PC-9 (cell line): ENCODE measurements at places on chromosomes 6 and 20.
A peak's percentile ranks its signal among the peaks of the same experiment; 100 is the strongest.

DNA sequence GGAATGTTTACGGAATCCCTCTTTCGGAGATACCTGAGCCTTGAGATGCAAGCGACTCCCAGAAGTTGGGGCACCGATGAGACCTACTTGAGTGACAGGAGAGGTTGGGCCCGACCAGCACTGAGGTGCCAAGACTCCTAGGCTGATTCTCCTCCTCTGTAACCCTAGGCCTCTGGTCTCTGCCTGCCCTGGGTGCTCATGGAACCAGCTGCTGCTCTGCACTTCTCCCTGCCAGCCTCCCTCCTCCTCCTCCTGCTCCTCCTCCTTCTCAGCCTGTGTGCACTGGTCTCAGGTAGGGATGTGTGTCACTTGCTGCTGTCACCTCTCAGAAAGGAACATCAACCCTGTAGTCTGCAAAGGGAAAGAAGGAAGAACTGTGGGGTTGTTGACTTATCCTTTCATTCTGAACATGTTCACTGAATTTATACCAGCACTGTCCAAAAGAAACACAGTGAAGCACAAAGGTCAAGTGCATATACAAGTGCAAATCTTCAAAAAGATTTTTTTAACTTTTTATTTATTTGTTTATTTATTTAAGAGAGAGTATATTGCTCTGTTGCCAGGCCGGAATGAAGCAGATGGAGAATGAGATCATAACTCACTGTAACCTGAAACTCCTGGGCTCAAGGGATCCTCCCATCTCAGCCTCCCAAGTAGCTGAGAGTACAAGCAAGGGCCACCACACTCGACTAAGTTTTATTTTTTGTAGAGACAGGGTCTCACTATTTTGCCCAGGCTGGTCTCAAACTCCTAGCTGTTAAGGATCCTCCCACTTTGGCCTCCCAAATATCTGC is 913 bp downstream of the BTN2A2 start:
- DNase-seq: peak; percentile 55

DNA sequence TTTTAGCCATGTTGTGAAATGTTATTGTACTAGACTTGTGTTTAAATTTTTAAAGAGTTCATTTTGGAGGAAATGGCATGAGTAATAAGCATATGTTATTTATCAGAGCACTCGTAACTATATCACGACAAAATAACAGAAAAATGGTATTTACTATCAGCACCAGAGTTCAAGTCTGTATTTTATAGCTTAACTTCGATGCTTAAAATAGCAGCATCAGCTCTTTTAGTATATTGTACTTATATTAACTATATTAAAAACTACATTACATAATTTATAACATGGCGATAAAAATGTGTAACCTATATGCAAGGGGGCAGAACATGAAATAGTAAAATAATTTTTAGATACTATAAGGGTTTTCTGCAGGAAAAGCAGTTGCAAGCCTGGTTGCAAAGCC is 52.9 kb downstream of the ABRACL start:
- no peak for DNase-seq

GRCh38 chr6:57283106-57283505 is 34.3 kb upstream of the PRIM2 start:
- DNase-seq: no peak

DNA sequence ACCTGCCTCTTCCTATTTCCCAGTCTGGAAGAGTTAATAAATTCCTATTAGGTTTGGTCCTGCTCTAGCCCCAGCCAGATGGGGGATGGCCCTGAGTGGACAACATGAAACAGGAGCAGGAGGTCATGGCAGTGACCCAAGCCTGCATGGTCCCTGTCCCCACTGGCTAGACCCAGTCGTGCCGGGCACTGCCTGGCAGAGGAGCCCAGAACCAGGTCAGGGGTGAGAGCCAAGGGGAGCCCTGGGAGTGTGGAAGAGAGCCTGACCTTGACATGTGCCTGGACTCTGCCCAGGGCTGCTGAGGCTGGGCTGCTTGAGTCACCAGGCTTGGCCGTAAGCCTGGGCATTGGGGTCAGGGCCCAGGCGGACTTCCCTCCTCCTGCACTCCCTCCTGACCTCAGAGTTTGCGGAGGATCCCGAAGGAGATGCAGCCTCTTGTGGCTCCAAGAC is 3.6 kb downstream of the AVP start:
- DNase-seq: peak; percentile 71

GRCh38 chr6:118933855-118934460 is 1.0 kb downstream of the MCM9 start:
- no peak for DNase-seq

- no peak for DNase-seq
Measured at GRCh38 chr6:169709293-169709692, 7.4 kb downstream of the C6orf120 start.

DNA sequence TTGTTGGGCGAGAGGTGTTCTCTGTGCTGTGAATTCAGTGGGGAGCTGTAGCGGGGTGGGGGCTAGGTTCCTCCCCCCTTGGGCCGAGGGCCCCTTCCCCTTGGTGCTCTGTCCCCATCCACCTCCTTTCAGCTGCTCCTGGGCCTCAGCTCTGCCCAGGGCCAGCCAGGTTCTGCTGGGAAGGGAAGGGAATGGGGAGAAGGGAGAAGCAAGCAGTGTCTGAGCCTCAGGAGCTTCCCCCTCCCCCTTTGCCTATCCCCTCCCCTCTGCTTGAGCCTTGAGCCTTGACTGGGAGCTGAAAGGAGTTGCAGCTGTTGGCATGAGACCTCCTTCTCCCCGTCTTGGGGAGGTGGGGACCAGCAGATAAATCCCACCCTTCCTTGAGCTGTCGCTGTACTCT is 576 bp upstream of the RRP36 start:
- no peak for DNase-seq

- DNase-seq: no peak
Measured at GRCh38 chr6:68473433-68474210, 161.5 kb upstream of the ADGRB3 start.

DNA sequence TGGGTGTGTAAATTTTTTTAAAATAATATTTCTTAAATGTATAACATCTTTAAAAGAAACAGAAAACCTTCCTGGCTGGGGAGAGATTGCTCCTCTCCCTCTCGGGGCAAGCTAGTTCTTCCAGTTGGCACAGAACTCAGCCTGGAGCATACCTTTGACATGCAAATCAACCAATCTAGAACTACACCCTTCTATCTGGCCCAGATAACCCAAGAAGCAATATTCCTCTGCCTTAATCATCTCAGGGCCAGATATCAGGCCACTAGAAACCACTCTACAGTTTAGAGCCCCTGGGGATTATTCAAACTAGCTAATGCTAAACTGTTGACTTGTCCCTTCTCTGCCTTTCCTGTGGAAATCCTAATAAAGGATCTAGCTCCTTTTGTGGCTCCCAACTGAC is 33.9 kb downstream of the CYP39A1 start:
- DNase-seq: no peak

GRCh38 chr6:37913210-37913609 is 93.7 kb downstream of the ZFAND3 start:
- DNase-seq: no peak

DNA sequence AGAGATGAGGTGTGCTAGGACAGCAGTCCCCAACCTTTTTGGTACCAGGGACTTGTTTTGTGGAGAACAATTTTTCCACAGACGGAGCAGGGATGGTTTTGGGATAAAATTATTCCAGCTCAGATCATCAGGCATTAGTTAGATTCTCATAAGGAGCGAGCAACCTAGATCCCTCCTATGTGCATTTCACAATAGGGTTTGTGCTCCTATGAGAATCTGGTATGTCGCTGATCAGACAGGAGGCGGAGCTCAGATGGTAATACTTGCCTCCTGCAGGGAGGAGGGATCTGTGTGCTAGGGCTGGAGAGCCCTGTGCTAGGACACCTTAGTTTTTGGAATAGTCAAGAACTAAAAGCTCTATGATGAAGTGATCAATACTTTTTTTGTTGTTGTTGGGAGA is 2.5 kb downstream of the SMIM13 start:
- peak; percentile 57 for DNase-seq

DNA sequence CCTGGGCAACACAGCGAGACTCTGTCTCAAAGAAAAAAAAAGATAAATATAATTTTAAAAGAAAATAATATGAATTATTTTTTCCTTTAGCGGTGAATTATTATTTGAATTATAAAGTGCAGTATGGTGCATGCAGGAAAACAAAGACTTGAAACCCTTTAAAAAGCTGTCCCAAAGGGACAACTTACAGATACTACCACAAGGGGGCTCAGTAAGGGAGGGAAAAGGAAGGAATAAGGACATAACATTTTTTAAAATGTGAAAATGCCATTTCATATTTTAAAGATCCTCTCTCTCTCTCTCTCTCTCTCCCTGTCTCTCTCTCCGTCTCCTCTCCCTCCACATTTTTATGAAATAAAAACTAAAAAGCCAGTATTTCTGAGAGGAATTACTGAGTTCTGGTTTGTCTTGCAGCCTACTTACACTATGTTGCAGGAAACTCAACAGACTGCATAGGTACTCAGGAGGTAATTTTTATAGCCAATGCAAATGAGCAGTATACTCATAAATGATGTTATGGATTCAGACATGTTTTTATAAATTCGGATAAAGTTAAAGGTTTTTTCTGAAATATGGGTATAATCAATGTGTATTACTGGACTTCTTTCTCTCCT is 455.0 kb upstream of the GJE1 start:
- DNase-seq: no peak

- DNase-seq: no peak
Measured at GRCh38 chr20:53412577-53413185, 181.0 kb downstream of the ZNF217 start.

DNA sequence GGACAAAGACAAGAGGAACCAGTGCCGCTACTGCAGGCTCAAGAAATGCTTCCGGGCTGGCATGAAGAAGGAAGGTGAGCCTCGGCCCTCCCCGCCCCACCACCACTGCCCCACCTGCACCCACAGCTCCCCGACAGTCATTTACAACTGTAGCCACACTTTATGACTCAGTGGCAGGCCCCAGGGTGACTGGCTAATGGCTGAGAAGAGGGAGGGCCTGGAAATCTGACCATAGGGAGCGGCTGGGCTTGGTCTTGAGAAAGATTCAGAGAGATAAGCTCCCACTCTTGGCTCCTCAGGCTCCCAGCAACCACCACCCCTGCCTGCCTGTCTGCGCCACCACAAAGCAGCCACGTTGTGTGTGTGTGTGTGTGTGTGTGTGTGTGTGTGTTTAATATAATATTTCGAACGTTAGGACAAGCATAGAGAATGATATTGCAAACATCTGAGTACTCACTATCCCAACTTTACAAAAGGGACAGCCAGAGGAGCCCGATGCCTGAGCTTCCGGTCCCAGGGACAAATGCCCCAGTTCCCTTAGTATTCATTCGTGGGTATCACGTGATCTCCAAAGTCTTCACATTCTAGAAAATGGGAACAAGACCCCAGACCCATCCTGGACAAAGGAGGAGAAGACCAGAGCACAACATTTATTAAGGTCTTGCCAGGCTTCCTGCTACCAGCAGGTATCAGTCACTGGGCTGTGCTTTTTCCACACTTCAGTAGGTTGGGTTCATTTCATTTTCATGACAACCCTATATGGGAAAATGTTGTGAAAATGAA is 52.1 kb downstream of the HNF4A start:
- peak; percentile 99 for DNase-seq

DNA sequence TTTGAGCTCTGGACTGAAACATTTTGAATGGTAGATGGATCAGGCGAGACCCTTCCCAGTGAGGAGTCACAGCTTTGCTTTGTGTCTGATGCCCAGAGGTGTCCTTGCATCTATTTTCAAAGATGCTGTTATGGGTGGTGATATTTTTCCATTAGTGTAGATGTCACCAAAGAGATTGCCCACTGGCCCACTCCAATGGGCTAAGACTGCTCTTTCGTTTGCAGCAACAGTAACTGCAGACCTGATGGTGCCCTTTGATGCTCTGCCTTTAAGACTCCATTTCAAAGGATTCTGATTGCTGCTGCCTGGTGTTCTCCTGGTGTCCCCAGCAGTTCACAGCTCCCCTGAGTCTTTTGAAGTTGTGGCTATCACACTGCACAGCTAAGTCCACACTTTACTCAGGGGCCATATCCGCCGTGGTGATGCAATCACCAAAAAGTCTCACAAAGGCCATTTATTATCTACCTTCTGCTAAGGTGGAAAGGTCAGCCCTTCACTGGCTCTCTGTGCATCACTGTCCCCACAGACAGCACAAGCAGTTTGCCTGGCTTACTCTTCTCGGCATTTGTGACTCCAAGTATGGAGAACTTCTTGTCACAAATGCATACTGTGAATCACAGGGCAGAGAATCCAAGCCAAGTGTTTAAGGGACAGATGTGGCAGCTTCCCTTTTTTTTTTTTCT is 56.4 kb downstream of the NOX3 start:
- DNase-seq: no peak

DNA sequence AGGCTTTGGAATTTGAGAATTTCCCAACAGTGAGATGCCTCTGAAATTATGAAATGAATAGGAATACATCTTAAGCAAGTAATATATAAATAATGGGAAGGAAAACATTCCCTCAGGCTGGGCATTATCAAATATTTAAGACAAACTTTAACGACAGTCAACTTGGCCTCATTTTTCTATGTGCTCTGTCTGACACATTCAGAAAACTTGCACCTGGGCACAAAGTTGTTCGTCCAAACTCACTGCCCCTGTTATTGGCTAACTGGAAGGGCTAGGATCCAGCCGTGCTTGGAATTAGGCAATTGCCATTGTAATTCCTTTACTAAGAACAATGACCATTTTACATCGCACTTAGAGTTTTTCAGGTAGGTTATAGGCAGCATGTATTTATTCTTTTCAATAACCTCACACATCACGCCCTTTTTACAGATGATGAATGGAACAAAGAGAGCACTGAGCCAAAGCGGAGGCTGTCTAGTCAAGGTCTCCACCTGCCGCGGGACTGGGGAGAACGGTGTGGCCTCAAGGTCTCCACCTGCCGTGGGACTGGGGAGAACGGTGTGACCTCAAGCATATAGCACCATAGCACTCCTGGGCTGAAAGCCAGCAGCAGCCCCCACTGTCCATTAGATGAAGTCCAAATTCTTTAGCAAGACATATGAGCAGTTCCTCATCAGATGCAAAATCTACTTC is 40.7 kb upstream of the FOXQ1 start:
- DNase-seq: no peak

- no peak for DNase-seq
Measured at GRCh38 chr6:100100776-100101175, 106.8 kb upstream of the MCHR2 start.

DNA sequence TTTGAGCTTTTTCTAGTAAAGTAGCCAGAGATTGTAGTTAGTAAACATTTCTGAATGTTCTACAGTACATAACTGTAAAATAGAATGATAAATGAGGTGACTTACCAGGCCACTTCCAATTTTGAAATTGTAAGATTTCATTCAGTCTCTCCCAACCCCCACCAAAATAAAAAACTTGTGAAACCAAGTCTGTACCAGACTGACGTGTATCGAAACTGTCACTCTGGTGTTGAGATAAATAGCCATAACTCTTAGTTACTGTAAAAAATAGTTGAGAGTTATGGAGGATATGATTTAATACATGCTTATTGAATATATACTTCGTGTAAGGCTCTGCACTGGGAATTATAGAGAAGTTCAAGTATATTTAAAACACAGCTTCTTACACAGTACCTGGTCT is 455.7 kb downstream of the PLCB1 start:
- no peak for DNase-seq

DNA sequence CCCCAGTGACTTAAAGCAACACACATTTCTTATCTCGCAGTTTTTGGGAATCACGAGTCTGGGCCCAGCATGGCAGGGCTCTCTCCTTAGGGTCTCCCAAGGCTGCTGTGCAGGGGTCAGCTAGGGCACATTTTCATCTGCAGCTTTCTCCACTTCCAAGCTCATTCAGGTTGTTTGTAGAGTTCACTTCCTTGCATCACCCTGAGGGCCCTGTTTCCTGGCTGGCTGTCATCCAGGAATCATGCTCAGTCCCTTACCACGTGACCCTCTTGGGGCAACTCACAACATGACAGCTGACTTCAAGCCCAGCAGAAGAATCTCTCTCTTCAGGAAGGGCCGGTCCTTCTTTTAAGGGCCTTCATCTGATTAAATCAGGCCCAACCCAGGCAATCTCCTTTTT is 21.3 kb downstream of the SNAP25 start:
- DNase-seq: peak; percentile 38
